ENCODE measurements at places on chromosomes 3 and 15.

- DNase-seq, result no peak
These were observed 28.3 kb downstream of the RFT1 start for GRCh38 chr3:53101956-53102355.

- DNase-seq, result no peak
These were observed 35.5 kb downstream of the TMEM212 start for GRCh38 chr3:171878461-171879225.

DNA sequence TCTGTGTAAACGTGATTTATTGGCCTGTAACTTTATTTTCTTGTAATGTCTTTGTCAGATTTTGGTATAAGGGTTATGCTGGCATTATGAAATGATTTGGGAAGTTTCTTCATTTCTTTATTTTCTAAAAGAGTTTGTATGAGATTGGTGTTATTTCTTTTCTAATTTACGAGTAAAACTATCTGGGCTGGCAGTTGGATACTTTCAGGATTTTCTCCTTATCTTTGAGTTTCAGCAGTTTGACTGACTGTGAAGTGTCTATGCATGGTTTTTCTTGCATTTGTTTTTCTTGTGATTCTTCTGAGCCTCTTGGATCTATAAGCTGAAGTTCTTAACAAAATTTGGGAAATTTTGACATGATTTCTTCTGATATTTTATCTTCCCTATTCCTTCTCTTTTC, 18.1 kb downstream of the ADGRG7 start:
- no peak for DNase-seq

DNA sequence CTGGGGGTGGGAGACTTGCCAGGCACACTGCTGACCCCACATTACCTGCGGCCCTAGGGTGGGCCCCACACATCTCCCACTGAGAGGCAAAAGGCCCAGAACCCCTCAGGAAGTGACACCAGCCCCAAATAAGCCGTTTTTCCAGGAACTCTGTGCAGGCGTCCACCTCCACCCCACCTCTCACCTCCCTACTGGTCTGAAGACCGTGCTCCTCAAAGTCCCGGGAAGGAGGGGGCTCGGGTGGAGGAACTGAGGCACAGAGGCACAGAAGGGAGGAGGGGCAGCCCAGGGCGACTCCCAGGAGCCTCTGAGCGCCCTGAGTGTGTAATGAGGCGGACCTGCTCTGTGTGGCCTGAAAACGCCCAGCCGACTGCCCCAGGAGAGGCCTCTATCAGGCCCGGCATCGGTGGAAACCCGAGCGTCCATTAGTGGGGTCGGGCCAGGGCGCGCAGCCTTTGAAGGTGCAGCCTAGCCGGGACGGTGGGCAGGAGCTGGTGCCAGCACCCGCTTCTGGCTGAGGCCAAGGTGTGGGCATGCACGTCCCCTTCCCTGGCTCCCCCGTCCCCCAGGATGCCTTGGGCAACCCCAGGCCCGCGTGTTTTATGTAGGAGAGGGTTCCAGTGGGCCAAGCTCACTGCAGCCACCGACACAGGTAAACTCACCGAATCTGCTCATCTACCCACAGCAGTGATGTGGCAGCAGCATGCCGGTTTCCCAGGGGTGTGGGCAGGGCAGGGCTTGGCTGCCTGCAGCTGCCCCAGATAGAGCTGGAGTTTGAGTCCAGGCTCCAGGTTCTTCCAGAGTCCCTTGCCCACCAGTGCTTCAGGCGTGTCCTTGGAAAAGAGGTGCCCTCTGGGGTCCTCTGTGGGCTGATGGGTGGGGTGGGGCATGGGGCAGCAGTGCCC, 55.8 kb downstream of the DNAJB8 start:
- no peak for DNase-seq

GRCh38 chr3:143134471-143134870, 14.9 kb downstream of the CHST2 start:
- no peak for DNase-seq

- no peak for DNase-seq
These were observed 46.4 kb downstream of the RPLP1 start for GRCh38 chr15:69498987-69499386.

- DNase-seq, result no peak
These were observed 11.7 kb downstream of the BAHD1 start for GRCh38 chr15:40452296-40453090.

- no peak for DNase-seq
These were observed 17.3 kb downstream of the ZDHHC19 start for GRCh38 chr3:196193736-196194541.

- DNase-seq, result no peak
These were observed 53.1 kb upstream of the ARNT2 start for GRCh38 chr15:80350941-80351610.

- no peak for DNase-seq
These were observed 19.3 kb upstream of the RAB6B start for GRCh38 chr3:133914839-133915600.

GRCh38 chr15:22949074-22949547, 31.1 kb downstream of the CYFIP1 start:
- no peak for DNase-seq

GRCh38 chr15:77623755-77624524, 8.8 kb downstream of the LINGO1 start:
- DNase-seq, result no peak

GRCh38 chr15:70507772-70508371, 255.5 kb downstream of the UACA start:
- DNase-seq, result no peak

- DNase-seq, result no peak
These were observed 71.5 kb upstream of the EIF1B start for GRCh38 chr3:40237889-40238571.

DNA sequence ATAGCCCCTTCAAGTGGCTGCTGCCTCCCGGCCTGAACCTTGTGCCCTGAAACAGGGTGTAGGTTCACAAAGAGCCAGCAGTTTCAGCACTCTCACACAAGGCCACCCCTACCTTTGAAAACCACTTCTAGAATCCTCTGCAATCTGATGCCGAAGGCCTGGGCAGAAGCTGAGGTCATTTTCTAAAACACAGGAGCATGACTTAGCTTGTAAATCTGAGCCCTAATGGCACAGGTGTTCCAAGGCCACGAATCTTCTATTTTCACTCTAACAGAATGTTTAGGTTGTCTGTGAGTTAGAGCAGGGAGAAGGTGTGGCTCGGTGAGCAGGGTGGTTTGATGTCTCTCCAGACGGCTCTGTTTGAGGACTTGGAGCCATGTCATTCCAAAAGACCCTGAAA, 62.3 kb downstream of the SYNM start:
- no peak for DNase-seq

- no peak for DNase-seq
These were observed 78.6 kb downstream of the NEO1 start for GRCh38 chr15:73130830-73131229.

DNA sequence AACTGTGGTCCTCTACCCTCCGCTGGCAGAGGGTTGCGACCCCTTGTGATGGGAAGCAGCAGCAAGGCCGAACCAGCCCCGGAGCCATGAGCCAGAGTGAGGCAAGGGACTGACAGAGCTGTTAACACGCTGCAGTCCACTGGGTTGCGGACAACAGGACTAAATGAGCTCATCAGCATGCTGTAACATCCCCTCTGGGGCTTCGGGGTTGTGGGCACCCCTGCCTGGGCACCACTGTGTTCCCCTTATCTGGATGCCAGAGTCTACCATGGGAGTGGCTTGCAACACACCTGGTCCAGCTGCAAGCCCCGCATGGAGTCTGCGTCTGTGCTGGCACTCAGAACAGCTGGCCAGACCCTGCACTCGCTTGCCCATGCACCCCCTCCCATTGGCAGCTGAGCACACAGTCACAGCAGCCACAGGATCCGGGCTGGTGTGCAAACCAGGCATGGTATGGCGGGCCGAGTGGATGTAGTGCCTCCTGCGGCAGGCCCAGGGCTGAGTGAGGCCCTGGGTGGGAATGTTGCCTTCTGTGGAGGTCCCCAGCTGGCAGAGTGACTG, 404.2 kb downstream of the PLCL2 start:
- no peak for DNase-seq

- DNase-seq, result no peak
These were observed 470.2 kb upstream of the PROK2 start for GRCh38 chr3:72255191-72255590.

- DNase-seq, result no peak
These were observed 6.2 kb downstream of the IFT80 start for GRCh38 chr3:160392798-160393197.

GRCh38 chr3:56052188-56052587, 416.1 kb downstream of the ERC2 start:
- DNase-seq, result no peak

DNA sequence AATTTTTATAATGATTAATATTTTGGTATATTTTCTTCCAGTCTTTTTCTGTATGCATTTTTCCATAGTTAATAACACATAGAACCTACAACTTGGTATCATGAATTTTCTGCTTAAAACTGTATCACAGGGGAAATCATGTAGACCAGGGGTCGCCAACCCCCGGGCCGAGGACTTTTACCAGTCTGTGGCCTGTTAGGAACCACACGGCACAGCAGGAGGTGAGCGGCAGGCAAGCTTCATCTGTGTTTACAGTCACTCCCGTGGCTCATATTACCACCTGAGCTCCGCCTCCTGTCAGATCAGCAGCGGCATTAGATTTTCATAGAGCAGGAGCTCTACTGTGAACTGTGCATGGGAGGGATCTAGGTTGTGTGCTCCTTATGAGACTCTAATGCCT, 54.7 kb downstream of the RPL22L1 start:
- no peak for DNase-seq

- no peak for DNase-seq
These were observed 129.7 kb upstream of the WNT5A start for GRCh38 chr3:55616803-55617202.

GRCh38 chr3:26346497-26346896, 276.1 kb upstream of the LRRC3B start:
- DNase-seq, result no peak

GRCh38 chr3:132456136-132456535, 38.8 kb downstream of the DNAJC13 start:
- DNase-seq, result no peak

GRCh38 chr3:17261627-17262369, 377.0 kb downstream of the PLCL2 start:
- no peak for DNase-seq

- DNase-seq, result no peak
These were observed 147.3 kb upstream of the CGNL1 start for GRCh38 chr15:57229051-57229450.

- DNase-seq, result no peak
These were observed 68.4 kb upstream of the HACD2 start for GRCh38 chr3:123653221-123653682.

DNA sequence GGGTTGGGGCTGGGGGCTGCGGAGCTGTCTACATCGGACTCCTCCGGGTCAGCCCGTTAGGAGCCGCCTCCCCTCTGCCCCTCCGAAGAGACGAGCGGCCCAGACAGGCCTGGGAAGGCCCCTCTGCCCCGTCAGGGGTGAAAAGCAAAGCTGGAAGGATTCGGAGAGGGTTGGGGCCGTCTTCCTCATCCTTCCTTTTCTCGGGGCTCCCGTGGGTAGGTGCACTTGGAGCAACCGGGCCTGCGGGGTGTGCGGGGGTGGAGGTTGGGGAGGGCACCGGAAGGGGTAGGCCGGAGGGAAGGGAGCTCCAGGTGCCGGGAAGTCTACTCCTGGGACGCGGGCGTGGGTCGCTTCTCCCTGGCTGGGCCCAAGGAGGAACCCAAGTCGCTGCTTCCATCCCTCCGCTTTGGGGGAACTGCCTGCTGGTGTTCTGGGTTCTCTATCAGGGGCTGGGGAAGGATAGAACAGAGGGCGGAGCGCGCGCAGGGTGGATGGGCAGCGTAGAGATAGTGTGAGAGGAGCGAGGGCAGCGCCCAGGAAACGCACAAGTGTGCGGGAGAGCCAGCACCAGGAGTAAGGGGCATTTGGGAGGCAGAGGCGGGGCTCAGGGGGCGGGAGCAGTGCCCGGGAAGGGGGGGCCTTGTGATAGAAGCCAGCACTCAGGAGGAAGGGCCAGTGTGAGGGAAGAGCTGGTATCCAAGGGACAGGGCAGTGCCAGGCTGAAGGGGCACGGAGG, 590 bp downstream of the POLR2H start:
- peak; percentile 20 for DNase-seq

- DNase-seq, result no peak
These were observed 41.3 kb upstream of the PIK3CB start for GRCh38 chr3:138875754-138876664.

DNA sequence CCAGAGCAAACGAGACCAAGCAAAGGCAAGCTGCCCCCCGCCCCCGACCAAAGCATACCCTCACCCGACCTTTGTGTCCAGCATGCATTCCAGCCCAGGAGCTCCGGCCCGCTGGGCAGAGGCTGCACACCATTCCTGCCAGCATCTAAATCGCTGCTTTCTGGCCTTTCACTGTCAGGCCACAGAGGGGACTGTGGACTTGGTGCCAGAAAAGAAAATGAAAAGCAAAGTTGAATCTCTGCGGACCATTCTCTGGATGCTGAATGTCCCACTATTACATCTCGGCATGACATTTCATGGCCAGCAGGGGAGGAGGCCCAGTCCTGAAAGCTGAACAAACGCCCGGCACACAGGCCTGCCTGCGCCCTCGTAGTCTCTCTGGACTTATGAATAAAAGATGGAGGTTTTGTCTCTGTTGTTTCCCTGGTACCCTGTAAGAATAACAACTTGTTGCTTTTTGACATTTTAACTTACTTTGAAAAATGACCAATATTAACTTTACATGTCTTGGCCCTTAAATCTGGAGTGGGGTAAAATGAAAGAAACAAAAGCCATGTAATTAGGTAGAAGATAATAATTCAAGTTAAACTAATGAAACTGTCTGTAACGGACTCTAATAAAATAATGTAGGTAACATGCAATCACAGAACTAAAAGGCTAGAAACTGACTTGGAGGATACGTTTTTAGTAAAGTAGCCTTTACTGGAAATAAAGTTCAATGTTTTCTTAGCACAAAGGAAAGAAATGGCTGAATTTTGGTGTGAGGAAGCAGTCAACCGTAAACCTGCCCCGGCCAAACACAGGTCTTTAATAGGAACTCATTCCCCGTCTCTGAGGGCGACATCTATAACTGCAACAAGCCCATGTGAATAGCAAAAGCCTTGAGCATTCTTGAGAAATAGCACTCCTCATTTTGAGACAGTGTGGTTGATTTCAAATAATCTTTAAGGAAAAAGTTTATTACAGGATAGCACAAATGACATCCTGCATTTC, 12.7 kb downstream of the IL17RD start:
- no peak for DNase-seq

GRCh38 chr3:50124800-50125178, 30.3 kb upstream of the SEMA3F start:
- no peak for DNase-seq
